NCI-H1092 (cell line): ENCODE measurements at places on chromosomes 4 and X.

DNA sequence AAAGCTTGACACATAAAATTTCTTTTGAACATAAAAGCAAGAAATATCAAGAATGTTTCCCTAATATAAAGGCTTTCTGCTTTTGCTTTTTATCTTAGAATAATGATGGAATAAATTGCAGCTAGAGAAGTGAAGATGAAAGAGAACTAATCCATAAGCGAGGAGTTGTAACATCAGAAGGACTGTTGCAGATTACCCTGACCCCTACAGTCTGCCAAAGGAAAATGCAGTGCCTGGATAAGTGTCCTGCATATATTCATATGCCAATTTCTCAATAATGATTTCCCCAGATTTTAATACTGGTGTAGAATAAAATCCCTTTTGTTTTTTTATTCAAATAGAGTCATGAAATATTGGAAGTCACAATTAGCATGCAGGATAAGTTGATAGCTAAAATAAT, 115.9 kb downstream of the MAGEC2 start:
- peak; percentile 2 for DNase-seq

- DNase-seq = no peak
These were observed 1.2 kb downstream of the TRIML2 start for GRCh38 chr4:188107931-188108843.

- no peak for DNase-seq
These were observed 170.1 kb downstream of the AFAP1 start for GRCh38 chr4:7769396-7770223.

- DNase-seq = no peak
These were observed 110.2 kb downstream of the FAM53A start for GRCh38 chr4:1573830-1574459.

DNA sequence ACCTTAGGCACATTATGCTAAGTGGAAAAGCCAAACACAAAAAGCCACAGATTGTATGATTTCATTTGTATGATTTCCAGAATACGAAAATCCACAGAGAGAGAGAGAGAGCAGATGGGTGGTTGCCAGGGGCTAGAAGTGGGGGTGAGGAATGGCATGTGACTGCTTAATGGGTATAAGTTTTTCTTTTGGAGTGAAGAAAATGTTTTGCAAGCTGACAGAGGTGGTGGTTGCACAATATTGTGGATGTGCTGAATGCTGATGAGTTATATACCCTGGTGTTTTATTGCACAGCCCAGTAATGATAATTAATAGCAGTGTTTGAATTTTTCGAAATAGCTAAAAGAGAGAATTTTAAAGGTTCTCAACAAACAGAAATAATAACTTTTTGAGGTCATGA, 386.1 kb upstream of the HS3ST1 start:
- DNase-seq = no peak

DNA sequence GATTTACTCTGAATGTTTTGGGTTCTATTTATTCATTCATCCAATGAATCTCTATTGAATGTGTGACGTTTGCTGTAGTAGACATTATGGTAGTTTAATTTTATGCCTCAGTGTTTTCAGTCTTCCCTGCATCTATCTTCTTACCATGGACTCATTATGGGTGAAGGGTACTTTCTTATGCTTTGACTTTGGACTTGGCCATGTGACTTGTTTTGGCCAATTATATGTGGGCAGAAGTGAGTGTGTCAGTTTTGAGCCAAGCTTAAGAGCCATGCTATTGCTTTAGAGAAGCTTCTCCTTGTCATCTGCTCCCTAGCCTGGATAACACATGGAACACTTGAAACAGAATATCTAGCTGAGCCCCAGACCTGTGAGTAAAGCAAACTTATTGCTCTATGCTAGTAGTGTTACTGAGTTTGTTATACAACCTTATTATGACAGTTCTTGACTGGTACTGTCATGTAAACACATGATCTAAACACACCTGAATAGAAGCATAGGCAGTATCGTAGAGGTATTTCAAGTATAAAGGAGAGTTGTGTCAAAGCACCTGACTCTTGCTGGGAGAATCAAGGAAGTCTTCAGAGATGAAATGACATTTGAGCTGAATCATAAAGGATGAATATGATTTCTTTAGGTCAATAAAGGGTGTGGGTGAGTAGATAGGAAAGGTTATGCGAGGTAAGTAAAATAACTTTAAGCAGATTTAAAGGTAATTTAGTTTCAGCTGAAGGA, 128.4 kb downstream of the NAA11 start:
- DNase-seq = no peak

DNA sequence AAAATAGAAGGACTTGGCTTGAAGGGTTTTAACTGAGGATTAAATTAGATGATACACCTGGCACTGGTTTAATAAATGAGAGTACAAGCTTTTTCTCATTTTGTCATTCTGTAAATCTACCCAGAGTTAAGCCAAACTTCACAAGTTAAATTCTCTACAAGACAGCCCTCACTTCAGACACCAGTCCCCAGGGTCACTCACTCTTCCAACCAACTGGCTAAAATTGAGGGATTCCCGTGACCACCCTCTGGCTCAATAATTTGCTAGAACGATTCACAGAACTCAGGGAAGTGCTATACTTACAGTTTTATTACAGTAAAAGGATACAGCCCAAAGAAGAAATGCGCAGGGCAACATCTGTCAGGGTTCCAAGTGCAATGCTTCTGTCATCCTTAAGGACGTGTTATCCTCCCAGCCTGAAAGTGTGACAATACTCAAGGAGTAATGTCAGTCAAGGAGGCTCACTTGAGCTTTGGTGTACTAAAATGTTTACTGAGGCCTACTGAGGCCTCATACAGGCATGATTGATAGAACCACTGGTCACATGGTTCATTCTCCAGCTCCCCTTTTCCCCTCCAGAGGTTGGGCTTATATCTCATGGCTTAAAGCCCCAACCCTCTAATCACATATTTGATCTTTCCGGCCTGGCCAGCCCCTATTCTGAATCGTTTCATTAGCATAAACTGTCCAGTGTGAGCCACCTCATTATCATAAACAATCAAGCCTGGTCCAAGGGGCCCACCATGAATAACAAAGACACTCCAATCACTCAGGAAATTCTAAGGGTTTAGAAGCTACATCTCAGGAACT, 9.6 kb upstream of the TMSB4X start:
- DNase-seq = no peak

- no peak for DNase-seq
These were observed 104.0 kb downstream of the MAD2L1 start for GRCh38 chr4:119962631-119963030.

- no peak for DNase-seq
These were observed 90.3 kb downstream of the ANTXR2 start for GRCh38 chr4:79982601-79983322.

- no peak for DNase-seq
These were observed 50.4 kb downstream of the SERTM2 start for GRCh38 chrX:111561851-111562250.

- no peak for DNase-seq
These were observed 79.2 kb downstream of the FBXL5 start for GRCh38 chr4:15575966-15576365.

- DNase-seq = no peak
These were observed 765.7 kb upstream of the POU3F4 start for GRCh38 chrX:82742351-82742750.

DNA sequence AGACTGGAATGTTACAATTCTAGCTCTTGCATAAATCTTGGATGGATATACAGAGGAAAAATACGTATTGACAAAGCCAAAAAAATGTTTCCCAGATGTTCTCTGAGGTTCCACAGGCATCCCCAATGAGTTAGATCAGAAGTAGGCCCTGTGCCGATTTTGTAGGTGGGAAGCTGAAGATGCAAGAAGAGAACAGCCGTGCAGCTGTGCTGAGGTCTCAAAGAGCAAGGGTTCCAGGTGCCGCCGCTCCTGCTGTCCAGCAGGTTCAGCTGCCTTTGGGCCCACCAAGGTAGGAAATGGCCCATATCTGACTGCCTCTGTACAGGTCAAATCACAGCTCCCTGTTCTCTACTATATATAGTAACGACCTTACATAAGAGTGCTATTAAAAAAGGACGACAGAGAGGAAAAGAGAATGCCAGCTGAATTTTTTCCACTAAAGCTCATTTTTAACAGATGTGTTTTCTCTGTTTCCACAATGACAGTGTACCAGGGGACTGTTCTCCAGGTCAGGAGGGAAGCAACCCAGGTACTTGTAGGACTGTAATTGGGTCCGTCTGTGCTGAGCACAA, 155.6 kb downstream of the CBR4 start:
- no peak for DNase-seq

DNA sequence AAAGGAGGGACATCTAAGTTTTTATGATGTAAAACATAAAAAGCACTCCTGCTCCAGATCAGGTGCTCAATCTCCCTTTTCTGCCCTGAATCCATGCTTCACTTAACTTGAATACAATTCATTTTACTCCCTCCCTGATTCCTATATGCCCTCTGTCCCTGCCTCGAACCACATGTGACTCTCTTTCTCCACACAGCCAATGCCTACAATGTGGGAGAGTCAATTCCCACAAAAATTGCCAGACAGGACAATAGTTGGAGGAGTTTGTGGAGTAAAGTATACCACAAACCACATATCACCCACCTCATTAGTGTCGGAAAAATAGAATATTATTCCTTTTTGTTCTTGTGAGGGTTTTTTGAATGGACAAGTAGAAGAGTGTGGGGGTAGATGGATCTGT, 9.7 kb downstream of the AMMECR1 start:
- DNase-seq = no peak
